NCI-H1105 treated with DMSO at 0.1 percent for 48 hours (cell line): ENCODE measurements at places on chromosomes 5 and 9.

DNA sequence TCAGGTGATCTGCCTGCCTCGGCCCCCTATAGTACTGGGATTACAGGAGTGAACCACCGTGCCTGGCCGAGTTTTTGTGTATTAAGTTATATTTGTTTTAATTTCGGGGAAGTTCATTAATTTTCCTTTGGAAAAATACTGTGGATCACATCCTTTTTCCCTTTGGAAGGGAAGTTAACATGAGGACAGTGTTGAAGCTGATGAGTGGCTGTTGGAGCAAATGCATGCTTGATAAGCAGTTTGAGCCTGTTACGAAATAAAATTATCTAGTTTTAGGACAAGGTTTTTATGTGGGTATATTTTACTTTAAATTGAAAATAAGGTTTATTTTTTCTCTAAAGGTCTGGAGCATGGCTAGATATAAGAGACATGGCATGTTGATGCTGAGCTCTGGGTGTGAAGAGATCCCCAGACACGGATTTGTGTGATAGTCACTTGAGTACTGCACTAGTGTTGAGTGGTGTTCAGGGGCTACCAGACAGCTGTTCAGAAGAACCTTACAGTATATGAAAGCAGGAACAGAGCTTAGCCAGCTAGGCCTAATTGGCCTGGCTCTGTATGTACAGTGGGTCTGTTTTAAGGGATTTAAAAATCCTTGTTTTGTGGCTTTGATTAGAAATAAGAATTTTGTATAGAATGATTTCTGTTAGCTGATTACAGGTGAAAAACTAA, 17.4 kb downstream of the LMNB1 start:
- no peak for DNase-seq

DNA sequence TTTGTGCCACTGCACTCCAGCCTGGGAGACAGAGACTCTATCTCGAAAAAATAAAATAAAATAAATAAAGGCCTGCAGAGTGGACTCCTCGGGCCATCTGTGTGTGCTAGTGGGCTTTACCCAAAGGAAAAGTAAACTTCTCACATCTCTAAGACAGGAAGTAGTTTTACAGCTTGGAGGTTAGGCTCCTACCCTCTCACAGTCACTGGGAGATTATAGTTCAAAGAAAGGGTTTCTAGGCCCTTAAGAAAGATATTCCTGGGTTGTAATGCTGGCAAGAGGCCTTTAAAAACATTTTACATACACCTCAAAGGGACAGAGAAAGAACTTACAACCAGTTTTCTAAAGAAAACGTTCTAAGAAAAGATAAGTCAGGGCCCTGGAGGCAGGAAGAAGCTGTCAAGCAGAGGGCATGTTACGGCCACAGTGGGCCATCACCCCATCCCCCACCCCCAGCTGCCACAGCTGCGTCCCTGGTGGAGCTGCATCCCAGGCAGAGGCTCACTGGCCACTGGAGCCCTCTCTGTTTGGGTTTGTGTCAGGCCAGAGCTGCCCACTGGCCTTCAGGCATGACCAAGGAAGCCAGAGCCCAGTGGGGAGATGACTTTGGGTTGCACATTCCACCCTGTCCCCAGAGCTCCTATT, 78.1 kb upstream of the CDK20 start:
- no peak for DNase-seq

- no peak for DNase-seq
Measured at GRCh38 chr5:78813286-78813685, 164.7 kb upstream of the LHFPL2 start.

- DNase-seq = no peak
Measured at GRCh38 chr5:132854301-132854700, 12.0 kb downstream of the GDF9 start.

GRCh38 chr5:142437563-142437962, 112.7 kb upstream of the SPRY4 start:
- no peak for DNase-seq
